ENCODE measurements at places on chromosomes 3 and 15.
A peak's percentile ranks its signal among the peaks of the same experiment; 100 is the strongest.

DNA sequence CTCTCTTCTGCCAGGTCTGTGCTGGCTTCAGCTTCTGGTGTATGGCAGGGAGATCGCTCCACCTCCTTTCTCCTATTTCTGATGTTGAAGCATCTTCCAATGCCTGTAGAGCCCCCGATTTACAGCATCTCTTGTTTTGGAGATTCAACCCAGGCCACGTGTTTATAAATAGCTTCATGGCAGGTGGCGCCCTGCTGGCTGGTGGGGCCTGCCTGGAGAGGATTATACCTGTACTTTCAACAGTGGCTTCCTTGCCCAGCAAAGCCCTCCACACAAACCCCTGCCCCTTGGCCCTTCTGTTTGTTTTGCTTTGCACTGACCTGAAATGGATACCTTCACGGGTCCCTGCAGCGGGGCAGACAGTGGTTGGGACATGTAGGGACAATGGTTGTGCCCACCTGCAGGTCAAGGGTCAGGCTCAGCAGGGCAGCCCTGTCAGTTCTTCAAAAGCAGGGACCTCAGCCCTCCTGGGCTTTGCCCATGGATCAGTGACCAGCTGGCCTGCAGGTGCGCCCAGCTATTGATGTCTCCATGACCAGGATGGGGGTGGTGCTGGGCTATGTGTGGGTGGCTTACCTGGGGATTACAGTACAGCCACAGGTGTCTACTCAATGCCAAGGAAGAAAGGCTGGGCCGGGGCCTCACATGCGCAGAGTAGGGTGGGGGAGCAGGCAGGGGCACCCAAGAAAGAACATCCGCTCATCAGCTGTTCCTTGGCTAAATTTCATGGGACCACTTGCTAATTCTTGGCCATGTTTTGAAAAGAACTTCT lies 112.7 kb upstream of the PRR23C start:
- no peak for DNase-seq

- DNase-seq: no peak
These were observed 59.1 kb upstream of the CA12 start for GRCh38 chr15:63440756-63441155.

- no peak for DNase-seq
These were observed at the start of gene PAQR5 for GRCh38 chr15:69298697-69299441. PAQR5 (plus strand) TSS chr15:69298912; CDS start chr15:69360081, 61,169 bp downstream.

DNA sequence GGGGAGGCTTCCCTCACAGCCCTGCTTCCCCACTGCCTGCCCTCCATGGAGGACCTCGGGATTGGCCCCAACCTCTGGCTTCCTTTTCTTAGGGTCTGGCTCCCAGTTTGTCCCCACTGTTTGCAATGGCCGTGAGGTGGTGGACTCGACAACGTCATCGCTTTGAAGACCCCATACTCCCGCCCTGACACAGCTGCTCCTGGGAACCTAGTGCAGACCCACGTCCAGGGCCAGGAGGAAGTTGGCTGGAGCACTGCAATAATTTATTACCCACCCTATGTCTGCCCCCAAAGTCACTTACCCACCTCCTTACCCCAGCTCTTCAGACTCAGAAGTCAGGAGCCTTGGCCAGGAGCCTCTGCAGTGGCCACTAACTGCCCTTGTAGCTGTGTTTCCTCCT lies 11.1 kb downstream of the GRM2 start:
- no peak for DNase-seq

DNA sequence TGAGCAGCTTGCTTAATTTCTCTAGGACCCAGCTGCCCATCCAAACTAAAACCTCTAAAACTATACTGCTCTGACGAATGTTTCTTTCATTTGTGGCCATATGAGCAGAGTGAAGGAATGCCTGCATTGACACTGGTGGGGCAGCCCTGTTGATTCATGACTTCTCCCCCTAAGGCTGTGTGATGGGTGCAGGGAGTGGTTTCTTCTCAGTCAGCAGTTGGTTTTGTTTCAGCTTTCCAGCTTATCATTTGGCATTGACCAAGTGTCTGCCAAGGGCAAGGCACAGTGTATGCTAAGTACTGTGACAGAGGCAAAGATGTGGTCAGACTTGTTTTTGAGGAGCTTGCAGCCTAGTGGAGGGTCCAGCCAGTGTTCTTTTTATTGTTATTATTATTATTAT lies 4.7 kb downstream of the ABHD6 start:
- DNase-seq: no peak

- DNase-seq: peak; percentile 74
These were observed 636 bp downstream of the TBC1D21 start for GRCh38 chr15:73873889-73874511.

- no peak for DNase-seq
These were observed 200.4 kb upstream of the ADAMTS9 start for GRCh38 chr3:64888165-64888564.

DNA sequence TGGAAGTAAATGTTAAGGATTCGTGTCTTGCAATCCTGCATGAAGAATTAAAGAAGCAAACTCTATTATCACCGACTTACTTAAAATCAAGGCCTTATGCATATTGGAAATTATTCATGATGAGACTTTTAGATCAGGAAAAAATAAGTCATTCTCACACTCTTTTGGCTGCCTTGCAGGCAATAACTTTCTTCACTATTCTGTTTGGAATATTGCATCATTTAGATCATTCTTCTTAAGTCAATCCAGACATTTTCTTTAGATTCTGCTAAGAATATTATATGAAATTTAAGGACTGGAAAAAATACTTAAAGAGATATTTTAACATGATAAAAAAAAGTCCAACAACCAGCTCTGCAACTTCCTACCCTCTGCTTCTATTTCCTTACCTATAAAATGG lies 245.4 kb downstream of the LRRN1 start:
- DNase-seq: no peak

DNA sequence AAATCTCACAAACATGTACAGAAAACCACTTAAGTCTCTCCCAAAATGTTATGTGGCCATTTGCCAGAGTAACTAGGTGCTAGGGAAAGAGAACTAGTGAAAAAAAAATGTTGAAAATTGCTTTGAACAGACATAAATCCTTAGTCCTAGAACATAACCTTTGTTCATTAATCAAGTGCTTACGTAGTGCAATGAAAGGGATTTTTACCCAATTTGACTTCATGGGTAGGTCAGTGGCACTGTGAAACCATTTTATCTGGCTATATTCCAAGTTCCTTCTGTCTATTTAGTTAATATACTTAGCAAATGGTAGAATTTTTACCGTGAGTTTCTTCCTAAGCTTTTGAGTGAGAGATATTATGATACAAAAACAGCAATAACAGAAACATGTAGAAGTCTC lies 209.4 kb downstream of the DIPK2A start:
- no peak for DNase-seq

GRCh38 chr3:72421126-72421525 lies 427.1 kb downstream of the SHQ1 start:
- no peak for DNase-seq

- peak; percentile 77 for DNase-seq
These were observed 174.0 kb upstream of the PRICKLE2 start for GRCh38 chr3:64399205-64399800.

GRCh38 chr15:45454814-45455213 lies 67.7 kb downstream of the SLC30A4 start:
- peak; percentile 97 for DNase-seq

- DNase-seq: no peak
These were observed 33.2 kb downstream of the BMF start for GRCh38 chr15:40075298-40076044.

DNA sequence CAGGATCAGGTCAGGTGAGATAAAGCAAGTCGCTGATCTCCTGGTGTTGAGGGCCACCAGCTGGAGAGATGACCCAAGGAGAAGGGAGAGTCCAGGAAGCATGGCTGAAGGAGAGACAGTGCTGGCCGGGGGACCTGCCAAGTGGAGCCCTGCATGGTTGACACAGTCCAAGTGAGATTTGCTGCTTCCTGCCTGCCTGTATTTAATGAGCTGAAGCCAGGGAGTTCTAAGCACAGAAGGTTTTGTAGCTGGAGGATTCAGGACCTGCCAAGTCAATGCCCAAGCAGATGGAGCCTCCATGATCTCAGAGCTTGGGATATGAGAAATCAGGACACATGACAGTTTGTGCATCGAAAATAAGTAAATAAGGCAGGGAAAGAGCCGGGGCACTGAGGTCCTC lies 125.6 kb downstream of the SRGAP3 start:
- no peak for DNase-seq

DNA sequence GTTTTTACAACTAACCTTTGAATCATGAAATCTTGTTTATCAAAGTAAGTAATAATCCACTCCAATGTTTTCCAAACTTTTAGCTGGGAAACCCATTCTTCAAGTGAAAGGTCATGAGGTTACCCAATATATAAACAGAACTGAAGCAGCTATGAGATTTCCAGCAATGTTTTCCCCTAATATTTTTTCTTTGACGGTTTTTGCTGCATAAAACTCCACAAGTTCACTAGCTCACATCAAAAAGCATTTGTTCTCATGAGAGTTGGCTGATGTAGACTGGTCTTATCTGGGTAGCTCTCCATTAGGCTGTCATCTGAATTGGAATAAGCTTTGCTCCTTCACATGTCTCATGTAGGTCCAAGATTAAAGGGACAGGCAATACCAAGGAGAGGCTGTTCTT lies 241.2 kb upstream of the LRRC3B start:
- DNase-seq: no peak

GRCh38 chr15:22811640-22812039 lies 25.2 kb downstream of the NIPA1 start:
- DNase-seq: no peak
